ENCODE measurements at places on chromosomes 3 and 15. TPM values are rescaled to one million over a fixed set of nuclear protein-coding genes. Genes with fewer than 3 reads are reported as not detected.

Gene SLC51A
- 0.62 TPM for total RNA-seq

Gene PLA1A
- 0.18 TPM for total RNA-seq

Gene TRAT1
- not detected for total RNA-seq

Gene FRMD4B
- 39.1 TPM for total RNA-seq

Gene AGTR1
- total RNA-seq = 8.2 TPM

Gene MESP2
- not detected for total RNA-seq

Gene TM4SF4
- 314 TPM for total RNA-seq

Gene BTLA
- total RNA-seq = not detected

Gene SNX33
- 29.3 TPM for total RNA-seq

Gene SLC24A5
- total RNA-seq = not detected

Gene GOLGA8J
- total RNA-seq = not detected

Gene ABTB1
- 10.6 TPM for total RNA-seq

Gene CPN2
- not detected for total RNA-seq

Gene PLCH1
- total RNA-seq = 14.2 TPM

Gene CCDC33
- total RNA-seq = 0.84 TPM

Gene FBXL22
- 0.31 TPM for total RNA-seq

Gene EIF3J
- 75.8 TPM for total RNA-seq

Gene LDHAL6B
- total RNA-seq = not detected

Gene SLC38A3
- 44.7 TPM for total RNA-seq

Gene RSL24D1
- 72.3 TPM for total RNA-seq

Gene JMJD7
- total RNA-seq = 26.2 TPM

Gene CASR
- total RNA-seq = 2.5 TPM

Gene CLDN1
- total RNA-seq = 37.8 TPM

Gene REC114
- not detected for total RNA-seq

Gene P2RY12
- not detected for total RNA-seq

Gene IL5RA
- total RNA-seq = 0.11 TPM

Gene SLC22A14
- total RNA-seq = 0.18 TPM

Gene ESYT3
- total RNA-seq = 3.5 TPM

Gene SLC26A6
- total RNA-seq = 35.9 TPM

Gene FBXO40
- not detected for total RNA-seq

Gene GP5
- total RNA-seq = 0.18 TPM

Gene GRM2
- total RNA-seq = 0.82 TPM

Gene FAIM
- total RNA-seq = 24.1 TPM

Gene C3orf70
- 5.8 TPM for total RNA-seq

Gene FGD5
- 0.09 TPM for total RNA-seq

Measured in progenitor cell of endocrine pancreas (in vitro differentiated cells).